ENCODE measurements at places on chromosomes 5 and 9. TPM values are rescaled to one million over a fixed set of nuclear protein-coding genes. Genes with fewer than 3 reads are reported as not detected.

SMIM3 gene
- total RNA-seq = 8.9 TPM

CDC26 gene
- 24.8 TPM for total RNA-seq

MYORG gene
- total RNA-seq = 0.58 TPM

AGXT2 gene
- total RNA-seq = not detected

GAS1 gene
- total RNA-seq = 1.0 TPM

DOK3 gene
- total RNA-seq = 9.1 TPM

FGF10 gene
- not detected for total RNA-seq

ELAVL2 gene
- total RNA-seq = not detected

DCAF12 gene
- 24.3 TPM for total RNA-seq

PMPCA gene
- 78.3 TPM for total RNA-seq

GDNF gene
- total RNA-seq = not detected

GPR150 gene
- total RNA-seq = 0.63 TPM

SLC46A2 gene
- 0.23 TPM for total RNA-seq

STING1 gene
- 98.9 TPM for total RNA-seq

BSPRY gene
- 3.3 TPM for total RNA-seq

NME5 gene
- total RNA-seq = not detected

PCDHA2 gene
- not detected for total RNA-seq

CCDC112 gene
- 3.7 TPM for total RNA-seq

GADD45G gene
- total RNA-seq = 2.8 TPM

AJM1 gene
- total RNA-seq = 35.6 TPM

ERMP1 gene
- 29.3 TPM for total RNA-seq

DUSP1 gene
- total RNA-seq = 1,579 TPM

DNM1 gene
- total RNA-seq = 1.4 TPM

PCDHA10 gene
- not detected for total RNA-seq

CDH18 gene
- not detected for total RNA-seq

FSD1L gene
- 2.1 TPM for total RNA-seq
